ENCODE measurements at places on chromosomes 6 and 20.

- no peak for DNase-seq
Observed at GRCh38 chr20:34017610-34018009, 23.9 kb downstream of the RALY start.

GRCh38 chr6:52654007-52654406 lies 16.9 kb upstream of the TMEM14A start:
- no peak for DNase-seq

DNA sequence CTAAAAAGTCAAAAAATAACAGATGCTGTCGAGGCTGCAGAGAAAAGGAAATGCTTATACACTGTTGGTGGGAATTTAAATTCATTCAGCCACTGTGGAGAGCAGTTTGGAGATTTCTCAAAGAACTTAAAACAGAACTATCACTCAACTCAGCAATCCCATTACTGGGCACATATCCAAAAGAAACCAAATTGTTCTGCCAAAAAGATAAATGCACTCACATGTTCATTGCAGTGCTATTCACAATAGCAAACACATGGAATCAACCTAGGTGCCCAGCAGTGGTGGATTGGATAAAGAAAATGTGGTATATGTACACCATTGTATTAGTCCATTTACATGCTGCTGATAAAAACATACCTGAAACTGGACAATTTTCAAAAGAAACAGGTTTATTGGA lies 116.0 kb upstream of the VGLL2 start:
- no peak for DNase-seq

GRCh38 chr6:34190504-34191122 lies 44.7 kb upstream of the GRM4 start:
- DNase-seq = no peak

DNA sequence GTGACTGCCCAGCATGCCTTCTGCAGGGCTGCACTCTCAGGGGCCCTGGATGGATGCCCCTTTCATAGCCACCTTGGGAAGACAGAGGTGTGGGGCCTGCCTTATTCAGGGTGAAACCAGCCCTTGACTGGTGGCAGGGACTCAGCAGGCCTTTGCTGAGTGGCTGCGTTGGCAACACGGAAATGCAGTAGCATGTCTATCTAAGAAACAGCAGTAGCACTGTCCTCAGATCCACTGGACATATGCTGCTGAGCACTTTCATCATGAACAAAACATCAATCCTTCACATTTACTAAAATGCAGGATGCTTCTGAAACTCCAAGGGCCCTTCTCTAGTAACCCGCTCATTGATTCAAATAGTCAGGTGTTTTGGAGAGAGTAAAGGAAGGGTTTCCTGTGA lies 4.9 kb upstream of the TBXT start:
- no peak for DNase-seq

DNA sequence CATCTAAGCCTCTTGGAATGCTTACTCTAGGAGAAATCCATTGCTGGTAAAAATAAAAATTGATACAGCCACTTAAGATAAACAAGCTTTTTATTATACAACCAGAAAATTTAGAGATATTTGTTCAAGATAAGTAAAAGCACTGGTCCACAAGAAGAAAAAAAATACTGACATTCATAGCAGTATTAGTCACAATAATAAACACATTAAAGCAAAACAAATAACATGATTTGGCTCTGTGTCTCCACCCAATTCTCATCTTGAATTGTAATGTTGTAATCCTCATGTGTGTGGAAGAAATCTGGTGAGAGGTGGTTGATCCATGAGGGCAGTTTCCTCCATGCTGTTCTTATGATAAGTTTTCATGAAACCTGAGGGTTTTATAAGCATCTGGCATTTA lies 1093.5 kb upstream of the ADGRB3 start:
- DNase-seq = no peak

DNA sequence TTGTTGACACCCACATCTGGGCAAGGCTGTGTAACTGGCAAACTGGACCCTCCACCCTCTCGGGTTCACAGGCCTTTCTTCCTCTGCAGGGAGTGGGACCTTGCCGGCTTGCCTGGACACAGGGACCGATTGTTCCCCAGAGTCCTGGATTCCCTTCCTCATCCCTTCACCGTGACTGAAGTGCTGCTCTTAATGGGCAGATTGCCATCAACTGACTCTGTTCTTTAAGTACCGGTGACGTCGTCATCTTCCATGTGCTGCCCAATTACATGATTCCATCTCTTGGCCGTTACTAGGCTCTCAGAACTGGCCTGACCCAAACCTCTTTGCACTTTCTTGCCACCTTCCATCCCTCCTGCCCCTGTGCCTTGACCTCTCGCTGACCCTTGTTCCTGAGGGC lies 85.4 kb downstream of the EYA4 start:
- no peak for DNase-seq

DNA sequence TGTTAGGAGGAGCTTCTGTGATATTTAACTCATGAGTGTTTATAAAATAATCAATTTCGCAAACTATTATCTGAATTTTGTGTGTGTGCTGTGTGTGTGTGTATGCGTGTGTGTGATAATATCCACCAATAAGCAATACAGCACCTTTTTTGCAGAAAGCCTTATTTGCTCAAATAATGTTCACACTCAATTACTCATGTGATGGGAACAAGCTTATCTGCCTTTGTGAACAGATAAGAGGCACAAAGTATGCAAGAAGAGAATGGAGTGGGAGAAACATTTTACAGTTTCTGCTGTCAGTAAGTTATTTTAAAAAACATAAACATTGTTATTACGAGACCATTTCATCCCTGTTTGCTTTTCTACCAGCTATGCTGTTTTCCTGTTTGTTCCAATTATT lies 36.7 kb upstream of the PTPRK start:
- no peak for DNase-seq

DNA sequence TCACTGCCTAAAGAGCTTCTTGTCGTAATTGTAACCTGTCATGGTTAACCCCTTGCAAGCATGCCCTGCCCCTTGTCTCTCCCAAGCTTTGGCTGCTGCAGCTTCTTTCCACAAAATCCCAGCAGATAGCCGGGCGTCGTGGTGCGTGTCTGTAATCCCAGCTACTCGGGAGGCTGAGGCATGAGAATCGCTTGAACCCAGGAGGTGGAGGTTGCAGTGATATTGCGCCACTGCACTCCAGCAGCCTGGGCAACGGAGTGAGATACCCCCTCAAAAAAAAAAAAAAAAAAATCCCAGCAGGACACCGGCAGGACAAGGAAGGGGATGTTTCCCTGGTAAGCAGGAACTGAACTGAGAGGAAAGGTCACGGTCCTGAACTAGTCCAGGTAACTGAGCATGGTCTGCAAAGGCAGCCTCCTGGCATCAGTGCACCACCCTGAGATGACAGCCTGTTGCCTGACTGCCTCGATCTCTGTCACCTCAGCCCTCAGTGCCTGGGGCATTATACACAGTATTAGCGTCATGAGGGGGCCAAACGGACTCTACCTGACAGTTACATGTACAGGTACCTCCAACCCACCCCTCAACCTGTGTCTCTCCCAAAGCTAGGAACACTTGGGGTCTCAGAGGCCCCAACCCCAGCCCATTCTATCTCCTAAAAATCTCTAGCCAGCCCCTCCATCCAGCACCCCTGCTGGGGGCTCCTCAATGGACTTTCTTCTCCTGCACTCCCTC lies 1.8 kb downstream of the LZTS3 start:
- no peak for DNase-seq

- no peak for DNase-seq
Observed at GRCh38 chr20:22908944-22909343, 126.2 kb upstream of the SSTR4 start.

- DNase-seq = no peak
Observed at GRCh38 chr6:143253586-143253985, 192.9 kb downstream of the AIG1 start.

GRCh38 chr20:2688041-2688591 lies 4.5 kb upstream of the EBF4 start:
- DNase-seq = peak; percentile 56

- no peak for DNase-seq
Observed at GRCh38 chr6:89727501-89727900, 89.0 kb upstream of the LYRM2 start.

- no peak for DNase-seq
Observed at GRCh38 chr6:86459978-86460377, 477.4 kb upstream of the HTR1E start.

DNA sequence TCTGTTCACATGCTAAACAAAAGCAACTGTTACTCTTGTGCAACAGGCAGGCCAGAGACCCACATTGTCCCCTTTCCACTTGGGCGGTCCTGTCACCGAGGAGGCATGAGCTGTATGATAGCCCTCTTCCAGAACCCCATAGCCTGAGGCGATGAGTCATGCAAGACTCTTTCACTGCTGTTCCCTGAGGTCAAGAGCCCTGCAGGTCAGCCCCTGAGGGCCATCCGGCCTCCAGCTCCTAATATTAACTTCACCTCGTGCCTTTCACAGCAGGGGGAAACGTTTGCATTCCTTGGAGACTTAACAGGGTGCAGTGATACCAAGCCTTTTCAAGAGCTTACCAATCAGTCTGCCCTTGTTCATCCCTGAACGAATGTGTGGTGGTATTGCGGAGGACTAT lies 253.3 kb upstream of the ECI2 start:
- no peak for DNase-seq

DNA sequence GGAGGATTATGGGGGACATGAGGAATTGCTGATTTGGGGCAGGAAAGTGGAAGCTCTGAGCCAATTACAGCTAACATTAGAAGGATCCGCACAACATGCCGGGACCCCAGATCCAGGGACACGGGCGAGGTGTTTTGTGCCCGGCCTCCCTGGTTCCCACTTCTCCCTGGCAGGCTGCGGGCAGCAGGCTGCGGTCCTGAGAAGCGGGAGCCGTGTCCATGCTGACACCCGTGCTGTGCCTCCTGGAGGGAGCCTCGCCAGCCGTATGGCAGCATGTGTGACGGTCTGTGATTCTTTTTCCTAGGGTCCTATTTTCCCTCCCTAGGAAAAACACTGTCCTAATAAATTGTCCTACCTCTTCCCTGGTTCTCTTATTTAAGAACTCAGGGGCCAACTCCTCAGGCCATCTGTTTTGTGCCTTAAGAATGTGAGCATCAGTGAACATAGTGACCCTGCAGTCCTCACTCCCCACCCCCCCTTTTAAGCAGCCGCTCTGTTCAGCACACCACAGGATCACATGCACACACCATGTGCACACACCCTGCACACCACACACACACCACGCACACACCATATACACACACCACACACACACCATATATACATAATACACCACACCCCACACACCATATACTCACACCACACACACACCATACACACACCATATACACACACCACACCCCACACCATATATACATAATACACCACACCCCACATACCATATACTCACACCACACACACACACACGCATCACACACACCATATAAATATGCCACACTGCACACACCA lies 49.9 kb downstream of the DACT2 start:
- DNase-seq = no peak

GRCh38 chr6:162651505-162651904 lies 76.1 kb downstream of the PRKN start:
- no peak for DNase-seq

DNA sequence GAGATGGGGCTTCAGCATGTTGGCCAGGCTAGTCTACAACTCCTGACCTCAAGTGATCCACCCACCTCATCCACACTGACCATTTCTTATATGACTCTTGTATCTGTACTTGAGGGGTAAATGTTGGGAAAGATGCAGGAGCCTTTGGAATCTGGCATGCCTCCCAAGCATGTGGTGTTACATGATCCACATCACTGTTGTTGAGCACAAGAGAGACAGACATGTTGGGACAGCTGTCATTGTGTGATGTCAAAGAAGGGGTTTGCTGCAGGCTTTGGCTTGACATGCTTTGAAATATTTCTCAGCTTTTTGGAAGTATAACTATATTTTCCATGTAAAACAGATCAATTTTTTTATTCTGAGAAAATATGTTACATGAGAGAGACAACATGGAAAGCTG lies 139.9 kb downstream of the MOXD1 start:
- DNase-seq = no peak

DNA sequence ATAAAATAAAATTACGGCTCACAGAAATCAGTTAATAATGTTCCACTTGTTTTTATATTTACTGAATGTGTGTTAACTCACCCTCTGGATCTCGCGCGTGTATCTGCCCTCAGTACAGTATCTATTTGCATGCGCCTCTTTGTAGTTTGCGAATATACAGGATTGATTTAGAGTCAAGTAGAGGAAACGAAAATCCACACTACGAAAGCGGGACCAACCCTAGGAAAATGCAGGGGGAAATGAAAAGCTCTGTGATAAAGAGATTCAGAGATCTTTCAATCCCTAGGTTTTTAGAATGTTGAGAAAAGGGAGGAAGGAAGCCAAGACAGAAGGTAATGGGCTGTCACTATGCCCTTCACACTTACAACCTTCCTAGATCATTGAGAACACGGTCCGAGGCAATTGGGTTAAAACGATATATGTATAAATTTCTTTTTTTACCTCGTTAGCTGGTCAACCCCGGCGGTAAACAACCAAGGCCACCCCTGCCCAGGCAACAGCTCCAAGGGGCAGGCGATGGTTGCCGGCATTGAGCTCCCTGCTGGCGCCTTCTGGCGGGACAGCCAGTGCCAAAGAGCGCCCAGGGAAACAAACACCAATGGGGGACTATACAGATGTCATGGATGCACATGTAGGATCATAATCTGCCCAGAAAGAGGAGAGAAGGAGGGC lies 792 bp upstream of the FUT9 start:
- no peak for DNase-seq

GRCh38 chr6:168559574-168560098 lies 118.7 kb downstream of the SMOC2 start:
- DNase-seq = no peak

DNA sequence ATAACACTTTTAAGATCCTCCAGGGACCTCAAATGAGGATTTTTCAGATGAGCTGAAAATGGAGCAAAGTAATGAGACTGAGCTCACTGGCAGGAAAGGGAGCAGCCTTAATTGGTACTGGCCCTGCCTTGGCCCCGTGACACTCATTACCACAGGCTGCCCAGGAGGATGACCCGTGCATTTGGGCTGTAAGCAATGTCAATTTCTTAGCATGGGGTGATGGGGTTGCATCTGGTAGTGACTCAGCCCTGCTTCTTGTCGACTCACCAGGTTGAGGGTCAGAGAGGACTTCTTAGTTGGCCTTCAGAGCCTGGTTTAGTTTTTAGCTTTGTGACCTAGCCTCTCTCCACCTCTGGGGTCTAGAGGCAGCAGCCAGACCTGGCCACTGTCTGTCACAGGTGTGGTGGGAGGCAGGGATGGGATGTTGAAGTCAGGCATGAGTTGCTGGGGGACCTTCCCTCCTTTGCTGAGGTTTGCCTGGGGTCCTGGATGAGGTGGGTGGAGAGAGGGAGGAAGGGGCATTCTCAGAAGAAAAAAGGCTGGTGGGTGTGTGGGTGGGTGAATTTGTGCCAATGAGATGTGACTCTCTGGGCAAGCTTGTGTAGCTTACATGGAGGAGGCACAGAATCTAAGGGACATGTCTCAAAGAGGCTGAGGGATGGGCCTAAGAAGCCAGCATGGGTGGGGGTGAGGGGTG lies 25.9 kb upstream of the EPB41L1 start:
- no peak for DNase-seq
